Activated CD8-positive, alpha-beta memory T cell treated with anti-CD3 and anti-CD28 coated beads, Interleukin-2, amount 10 ng/mL, durations not matched to agents 7 days and 5 days (primary cell): ENCODE measurements at places on chromosomes 2 and 18. TPM values are rescaled to one million over a fixed set of nuclear protein-coding genes. Genes with fewer than 3 reads are reported as not detected.
A peak's percentile ranks its signal among the peaks of the same experiment; 100 is the strongest.

DNA sequence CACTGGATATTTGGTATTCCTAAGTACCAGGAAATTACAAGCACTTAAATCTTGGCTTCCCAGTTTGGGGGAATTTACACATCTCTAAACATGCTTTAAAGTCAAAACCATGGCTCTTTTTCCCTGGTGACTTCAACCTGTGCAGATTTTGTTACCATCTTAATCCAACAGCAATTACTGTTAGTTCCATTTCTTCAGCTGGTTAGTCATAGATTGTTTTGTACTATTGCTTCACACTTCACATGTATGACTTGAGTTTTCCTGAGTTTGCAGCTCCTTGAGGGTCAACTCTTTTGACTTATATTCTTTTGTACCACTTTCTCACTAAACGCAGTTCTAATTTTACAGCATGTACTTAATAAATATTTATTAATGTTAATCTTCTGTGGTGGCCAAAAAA is 203.4 kb upstream of the RND3 start:
- DNase-seq: no peak

DNA sequence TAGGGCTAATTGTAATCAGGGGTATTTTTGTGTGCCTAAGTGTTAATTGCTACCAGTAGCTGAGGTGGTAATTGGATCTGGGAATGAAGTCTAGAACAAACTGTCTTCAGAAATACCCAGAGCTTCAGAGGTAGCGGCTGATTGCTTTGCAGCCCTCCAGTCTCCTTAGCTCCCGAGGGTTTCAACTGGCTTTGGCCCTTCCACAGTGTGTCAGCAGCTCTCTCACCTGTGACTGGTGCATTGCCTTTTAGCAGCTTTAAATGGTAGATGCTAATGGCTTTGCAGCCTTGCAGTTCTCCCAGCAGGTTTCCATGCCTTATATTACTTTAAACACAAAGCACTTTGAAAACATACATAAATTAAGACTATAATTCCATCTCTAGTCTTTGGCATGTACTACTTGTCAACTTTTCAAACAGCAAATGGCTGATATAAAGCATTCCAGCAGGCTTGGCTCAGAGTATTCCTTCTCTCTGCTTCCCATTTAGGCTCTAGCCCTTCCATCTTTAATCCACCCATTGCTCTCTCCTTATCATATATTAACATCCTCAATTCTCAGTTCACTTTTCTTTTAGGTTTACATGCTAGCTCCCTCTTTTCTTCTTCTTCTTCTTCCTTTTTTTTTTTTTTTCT is 156.4 kb upstream of the GALNT13 start:
- no peak for DNase-seq

The MROH2A gene
- not detected for total RNA-seq

The CTDSP1 gene
- 152 TPM for total RNA-seq

DNA sequence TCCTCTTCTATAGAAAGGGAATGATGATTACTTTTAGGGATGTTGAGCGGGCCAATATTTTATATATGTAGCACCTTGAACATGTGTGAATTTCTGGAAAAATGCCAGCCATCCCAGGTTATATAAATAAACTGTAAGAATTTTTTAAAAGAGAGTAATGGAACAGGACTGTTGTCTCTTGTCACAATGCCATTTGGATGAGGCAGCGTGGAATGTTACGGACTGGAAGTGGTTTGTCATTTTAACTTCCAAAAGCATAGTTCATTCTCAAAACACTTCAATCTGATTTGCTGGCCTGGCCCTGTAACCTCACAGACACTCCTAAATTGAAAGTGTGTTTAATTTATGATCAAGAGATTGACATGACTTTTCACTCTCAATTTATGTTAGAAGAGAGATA is 70.8 kb downstream of the TPGS2 start:
- no peak for DNase-seq

DNA sequence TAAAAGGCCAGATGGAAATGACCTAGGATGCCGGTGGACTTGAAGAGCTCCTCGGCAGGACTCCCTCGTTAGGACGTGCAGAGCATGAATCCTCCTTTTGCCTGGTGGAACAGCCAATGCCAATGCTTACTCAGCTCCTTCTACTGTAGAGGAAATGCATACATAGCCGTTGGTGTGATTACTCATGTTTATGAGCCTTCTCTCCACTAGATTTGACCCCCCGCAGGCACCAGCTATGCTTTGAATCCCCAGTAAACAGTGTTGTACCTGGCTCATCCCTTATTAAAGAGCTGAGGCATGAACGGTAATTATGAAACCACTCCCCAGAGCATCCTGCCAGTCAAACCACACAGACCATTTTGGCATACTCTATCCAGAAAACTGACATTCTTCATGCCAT is 172.8 kb downstream of the ANTXR1 start:
- DNase-seq: no peak

The ASB18 gene
- total RNA-seq: not detected

- DNase-seq: peak; percentile 60
Observed at GRCh38 chr18:76687304-76687962, 134.9 kb upstream of the ZNF236 start.

DNA sequence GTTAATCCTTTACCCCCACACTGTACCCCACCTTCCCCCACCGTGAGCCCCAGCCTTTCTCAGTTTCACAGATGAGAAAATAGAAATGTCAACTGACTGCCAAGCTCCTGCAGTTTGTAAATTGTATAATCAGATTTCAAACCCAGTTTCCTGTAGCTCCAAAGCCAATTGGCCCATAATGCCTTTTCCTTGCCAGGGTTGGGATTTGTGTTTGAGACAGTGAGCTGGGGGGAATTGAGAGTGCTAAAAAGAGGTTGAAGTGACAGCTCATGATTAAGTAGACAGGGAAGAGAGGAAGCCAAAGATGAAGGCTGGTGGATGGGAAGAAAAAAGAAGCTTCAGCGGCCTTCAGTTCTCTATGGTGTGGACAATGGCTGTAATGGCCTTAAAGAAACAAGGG is 10.7 kb downstream of the OSBPL6 start:
- DNase-seq: no peak

The SERPINB13 gene
- not detected for total RNA-seq

The TUBA4B gene
- not detected for total RNA-seq

- no peak for DNase-seq
Observed at GRCh38 chr2:46169467-46169866, 127.7 kb upstream of the EPAS1 start.

GRCh38 chr2:41741951-41742595 is 305.7 kb upstream of the PKDCC start:
- DNase-seq: no peak

The IGFBP2 gene
- total RNA-seq: 0.96 TPM

DNA sequence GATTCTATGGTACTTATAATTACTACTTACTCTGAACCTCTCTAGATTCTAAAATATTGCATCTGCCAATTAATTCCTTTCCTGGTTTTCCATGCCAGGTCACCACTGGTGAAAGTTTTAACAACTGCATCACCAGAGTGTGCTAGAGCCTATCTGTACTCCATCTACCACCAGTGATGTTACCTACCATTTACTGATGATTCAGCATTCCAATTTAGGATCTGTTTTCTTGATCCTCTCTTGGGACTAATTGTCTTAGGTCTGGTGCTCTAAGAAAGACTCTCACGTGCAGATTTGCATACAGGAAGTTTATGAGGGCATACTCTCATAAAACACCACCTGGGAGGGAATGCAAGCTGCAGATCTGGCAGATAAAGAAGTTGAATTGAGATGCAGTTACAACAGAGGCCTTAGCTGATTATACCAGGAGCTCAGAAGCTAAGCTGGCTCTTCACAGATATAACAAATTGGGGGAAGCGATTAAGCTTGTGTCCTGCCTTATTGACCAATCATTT is 347.6 kb upstream of the VRK2 start:
- no peak for DNase-seq

DNA sequence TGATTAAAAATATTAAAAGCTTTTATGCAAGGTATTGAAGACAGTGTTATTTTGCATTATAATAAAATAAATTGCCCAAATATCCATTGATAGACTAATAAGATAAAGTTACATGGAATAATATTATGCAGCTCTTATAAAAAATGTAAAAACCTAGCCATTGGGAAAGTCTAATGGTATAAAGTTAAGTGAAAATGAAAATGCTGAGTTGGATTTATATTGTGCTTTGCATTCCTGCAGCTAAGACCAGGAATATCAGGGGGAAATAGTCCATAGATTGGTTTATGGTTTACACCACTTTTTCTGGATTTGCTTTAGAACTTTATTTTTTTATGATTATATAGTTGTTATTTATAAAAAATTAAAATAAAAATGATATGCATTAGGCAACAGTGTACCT is 46.1 kb upstream of the LYPD6B start:
- no peak for DNase-seq

- DNase-seq: no peak
Observed at GRCh38 chr18:48828194-48828545, 122.6 kb downstream of the SMAD7 start.

GRCh38 chr2:124063596-124063995 is 38.5 kb downstream of the CNTNAP5 start:
- DNase-seq: no peak

DNA sequence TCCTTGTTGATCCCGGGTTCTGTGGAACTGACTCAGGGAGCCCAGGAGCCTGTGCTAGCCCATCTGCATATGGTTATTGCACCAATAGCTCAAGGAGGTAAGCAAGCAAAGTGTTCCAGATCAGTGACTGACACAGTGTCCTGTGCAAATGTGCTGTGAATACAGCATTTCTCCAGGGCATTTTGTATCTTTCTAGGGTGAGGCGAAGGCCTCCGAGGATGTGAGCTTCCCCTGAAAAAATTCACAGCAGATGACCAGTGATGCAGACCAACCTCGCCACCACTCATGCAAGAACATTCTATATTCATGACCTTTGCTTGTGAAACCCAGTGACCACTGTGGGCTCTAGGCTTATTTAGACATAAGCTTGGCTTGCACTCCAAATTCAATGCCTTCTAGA is 15.2 kb upstream of the NT5DC4 start:
- peak; percentile 39 for DNase-seq

GRCh38 chr18:58852629-58853028 is 12.0 kb upstream of the ZNF532 start:
- DNase-seq: no peak

DNA sequence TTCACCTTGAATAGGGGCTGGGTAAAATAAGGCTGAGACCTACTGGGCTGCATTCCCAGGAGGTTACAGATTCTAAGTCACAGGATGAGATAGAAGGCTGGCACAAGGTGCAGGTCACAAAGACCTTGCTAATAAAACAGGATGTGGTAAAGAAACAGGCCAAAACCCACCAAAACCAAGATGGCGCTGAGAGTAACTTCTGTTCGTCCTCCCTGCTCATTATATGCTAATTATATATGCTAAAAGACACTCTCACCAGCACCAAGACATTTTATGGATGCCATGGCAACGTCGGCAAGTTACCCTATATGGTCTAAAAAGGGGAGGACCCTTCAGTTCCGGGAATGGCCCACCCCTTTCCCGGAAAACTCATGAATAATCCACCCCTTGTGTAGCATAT is 711.5 kb upstream of the KLHL29 start:
- no peak for DNase-seq

DNA sequence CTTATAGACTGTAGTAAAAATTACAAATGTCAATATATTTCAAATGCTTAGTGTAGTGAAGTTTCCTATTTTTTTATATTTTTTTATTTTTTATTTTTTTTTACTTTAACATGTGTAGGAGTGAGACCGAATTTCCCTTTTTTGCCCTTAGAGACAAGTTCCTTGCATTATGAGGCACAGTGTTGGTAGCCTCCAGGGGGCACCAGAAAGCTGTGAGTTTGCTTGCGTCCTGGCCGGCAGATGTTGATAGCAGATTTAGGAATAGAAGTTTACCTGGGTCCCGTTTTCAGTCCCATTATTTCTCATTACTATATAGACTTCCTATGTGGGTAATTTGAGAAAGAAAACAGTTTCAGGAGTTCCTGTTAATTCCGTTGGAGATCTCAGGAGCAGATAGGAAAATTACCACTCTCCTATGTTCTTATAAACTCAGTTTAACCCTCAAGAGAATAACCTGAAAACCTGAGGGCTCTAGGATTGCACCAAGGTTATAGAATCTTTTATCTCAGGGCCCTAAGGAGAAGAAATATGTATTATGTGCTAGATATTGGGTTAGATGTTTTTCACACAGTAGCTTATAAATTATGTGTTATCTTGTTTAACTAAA is 157.5 kb upstream of the SESTD1 start:
- DNase-seq: peak; percentile 52

The GNAL gene
- total RNA-seq: 0.52 TPM

GRCh38 chr2:26540306-26540705 is 62.4 kb upstream of the OTOF start:
- DNase-seq: no peak

- no peak for DNase-seq
Observed at GRCh38 chr2:241615041-241615440, 21.9 kb downstream of the THAP4 start.

DNA sequence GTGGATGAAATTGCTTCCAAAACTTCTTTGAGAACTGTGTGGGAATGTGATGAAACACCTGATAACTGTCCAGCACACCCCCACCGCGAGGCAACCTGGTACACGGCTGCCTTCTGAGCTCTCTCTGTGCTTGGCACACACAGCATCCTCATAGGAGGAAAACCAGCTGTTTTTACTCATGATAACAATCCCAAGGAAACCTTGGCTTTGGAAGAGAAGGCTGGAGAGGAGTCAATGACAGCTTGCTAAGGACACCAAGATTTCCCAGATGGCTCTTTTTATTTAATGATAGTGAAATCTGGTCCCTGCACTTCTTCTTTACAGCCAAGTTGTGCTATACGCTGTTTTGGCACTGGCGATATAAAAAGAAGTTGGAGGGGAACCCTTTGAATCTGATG is 232.5 kb upstream of the FN1 start:
- no peak for DNase-seq

DNA sequence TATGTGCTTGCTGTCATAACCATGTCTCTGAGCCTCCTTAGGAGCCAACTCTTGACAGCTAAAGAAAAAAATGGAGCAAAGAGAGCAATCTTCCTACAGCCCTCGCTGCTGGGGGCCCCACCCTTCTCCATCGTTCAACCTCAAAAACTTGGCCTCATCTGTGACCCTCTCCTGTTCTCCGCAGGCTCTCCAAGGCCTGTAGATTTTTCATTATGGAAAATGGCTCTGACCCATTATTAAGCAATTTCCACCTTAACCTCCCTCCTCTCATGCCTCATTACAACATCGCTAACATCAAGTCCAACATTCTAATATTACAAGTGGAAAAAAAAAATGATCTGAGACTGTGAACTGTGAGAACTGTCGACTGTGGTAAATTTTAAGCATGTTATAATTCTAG is 98.7 kb downstream of the SLC8A1 start:
- DNase-seq: no peak

DNA sequence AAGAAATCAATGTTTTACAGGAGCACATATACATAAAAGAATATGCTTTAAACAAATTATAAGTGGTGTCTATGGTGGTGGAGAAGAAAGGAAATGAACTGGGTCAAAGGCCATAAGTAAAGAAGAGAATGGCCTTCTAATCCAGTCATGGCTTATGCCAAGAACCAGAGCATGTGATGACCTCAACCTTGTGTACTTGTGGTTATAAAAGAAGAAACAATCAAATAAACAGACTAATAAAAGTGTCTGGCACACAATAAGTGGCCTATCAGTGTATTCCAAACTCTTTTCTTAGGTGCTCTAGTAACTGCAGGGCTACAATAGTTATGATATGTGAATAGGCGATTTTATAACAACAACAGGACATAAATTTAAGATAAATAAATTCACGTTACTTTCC is 2.6 kb downstream of the SERPINB11 start:
- no peak for DNase-seq

The ERICH2 gene
- not detected for total RNA-seq
